ENCODE measurements at places on chromosomes 11 and 22.
A peak's percentile ranks its signal among the peaks of the same experiment; 100 is the strongest.

- DNase-seq, result peak; percentile 52
These were observed at the start of gene MORC2 for GRCh38 chr22:30968015-30968923. TSS of gene MORC2 (minus strand) at chr22:30968774. CDS start at chr22:30967889, 885 bp downstream.

DNA sequence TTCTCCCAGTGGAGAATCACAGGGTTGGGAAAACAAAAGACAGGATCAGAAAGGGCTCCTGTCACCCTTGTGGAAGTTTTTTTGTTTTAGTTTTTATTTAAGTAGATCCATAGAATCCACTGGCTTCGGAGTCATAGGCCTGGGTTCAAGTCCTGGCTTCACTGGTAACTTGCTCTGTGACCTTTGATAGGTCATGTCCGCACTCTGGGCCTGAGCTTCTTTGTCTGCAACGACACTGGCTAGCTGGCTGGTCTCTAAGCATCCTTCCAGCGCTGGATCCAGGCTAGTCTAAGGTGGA lies 1.4 kb downstream of the ZFTA start:
- DNase-seq, result no peak

DNA sequence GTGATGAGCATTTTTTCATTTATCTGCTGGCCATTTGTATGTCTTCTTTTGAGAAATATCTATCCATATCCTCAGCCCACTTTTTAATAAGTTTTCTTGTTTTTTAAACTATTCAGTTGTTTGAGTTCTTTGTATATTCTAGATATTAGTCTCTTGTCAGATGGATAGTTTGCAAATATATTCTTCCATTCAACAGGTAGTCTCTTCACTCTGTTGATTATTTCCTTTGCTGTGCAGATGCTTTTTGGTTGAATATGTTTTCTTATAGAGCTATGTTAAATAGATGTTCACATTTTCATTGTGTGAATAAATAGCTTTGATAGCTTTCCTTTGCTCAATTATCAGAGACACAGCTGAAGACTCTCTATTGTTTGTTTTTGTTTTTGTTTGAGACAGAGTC lies 68.2 kb upstream of the ALKBH3 start:
- no peak for DNase-seq

GRCh38 chr11:3095712-3096361 lies 38.6 kb upstream of the CARS1 start:
- DNase-seq, result peak; percentile 92

DNA sequence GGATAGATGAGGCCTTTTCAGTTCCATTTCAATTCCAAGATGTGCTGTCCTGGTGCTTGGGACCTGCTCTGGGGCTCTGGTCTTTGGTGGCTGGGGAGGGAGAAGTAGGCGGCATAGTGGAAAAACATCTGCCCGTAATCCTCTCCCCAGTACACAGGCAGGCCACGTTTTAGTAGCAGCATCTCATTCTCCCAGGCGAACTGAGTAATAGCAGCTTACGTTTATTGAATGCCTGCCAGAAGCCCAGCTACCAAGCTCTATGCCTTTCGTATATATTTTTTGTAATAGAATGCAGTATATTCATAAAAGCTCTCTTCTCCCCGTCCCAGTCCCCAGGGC lies 11.4 kb downstream of the ACO2 start:
- DNase-seq, result no peak

GRCh38 chr22:32354360-32355351 lies 3.0 kb upstream of the RFPL3 start:
- DNase-seq, result peak; percentile 96

- DNase-seq, result peak; percentile 67
These were observed 28.5 kb downstream of the RCOR2 start for GRCh38 chr11:63888170-63889086.

- no peak for DNase-seq
These were observed 23.8 kb downstream of the TEF start for GRCh38 chr22:41405588-41405987.

DNA sequence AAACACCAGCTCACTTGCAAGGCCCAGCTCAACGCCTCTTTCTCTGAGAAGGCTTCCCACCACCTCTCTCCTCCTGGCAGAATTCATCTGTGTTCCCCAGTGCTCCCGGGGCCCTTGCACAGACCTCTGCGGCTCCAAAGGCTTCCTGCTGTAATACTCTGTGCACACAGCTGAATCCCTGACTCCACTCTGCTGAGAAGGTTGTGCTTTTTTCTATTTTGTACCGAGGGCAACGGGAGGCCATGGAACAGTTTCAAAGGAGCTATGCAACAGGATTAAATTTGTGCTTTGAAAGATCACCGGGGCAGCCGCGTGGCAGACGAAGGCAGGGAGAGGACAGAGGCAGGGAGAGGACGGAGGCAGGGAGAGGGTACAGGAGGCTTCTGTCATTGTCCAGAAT lies 49.2 kb upstream of the SYT7 start:
- DNase-seq, result no peak

- DNase-seq, result no peak
These were observed 72.6 kb downstream of the DDIAS start for GRCh38 chr11:82974135-82974534.

DNA sequence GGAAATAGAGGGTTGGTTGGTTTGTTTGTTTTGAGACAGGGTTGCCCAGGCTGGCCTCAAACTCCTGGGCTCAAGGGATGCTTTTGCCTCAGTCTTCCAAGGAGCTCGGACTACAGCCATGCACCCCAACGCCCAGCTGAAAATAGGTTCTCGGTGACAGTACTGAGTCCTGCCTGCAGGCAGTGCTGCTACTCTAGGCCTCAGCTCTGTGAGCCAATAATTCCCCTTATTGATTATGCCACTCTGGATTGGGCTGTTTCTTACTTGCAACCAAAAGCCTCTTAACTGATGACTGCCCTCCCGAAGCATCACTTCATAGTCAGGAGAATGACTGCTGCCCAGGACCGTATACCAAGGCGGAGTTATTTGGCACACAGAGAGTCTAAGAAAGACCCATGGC lies 1.2 kb upstream of the C11orf16 start:
- no peak for DNase-seq

GRCh38 chr11:82792319-82792718 lies 58.7 kb upstream of the FAM181B start:
- DNase-seq, result no peak

Data from HT1080 (cell line).